ENCODE measurements at places on chromosomes 1 and 21. TPM values are rescaled to one million over a fixed set of nuclear protein-coding genes. Genes with fewer than 3 reads are reported as not detected.

CAMSAP2 gene
- 10.1 TPM for total RNA-seq

GSTM5 gene
- not detected for total RNA-seq

MMP23B gene
- 6.1 TPM for total RNA-seq

NID1 gene
- 0.08 TPM for total RNA-seq

GLUL gene
- total RNA-seq = 10.2 TPM

LMX1A gene
- total RNA-seq = not detected

OR2T6 gene
- total RNA-seq = not detected

TCEA3 gene
- total RNA-seq = 32.4 TPM

TCEANC2 gene
- total RNA-seq = 13.6 TPM

UQCRH gene
- 148 TPM for total RNA-seq

LRRIQ3 gene
- 2.0 TPM for total RNA-seq

RPE65 gene
- total RNA-seq = not detected

RIPPLY3 gene
- not detected for total RNA-seq

NHLH1 gene
- 0.38 TPM for total RNA-seq

KLF17 gene
- total RNA-seq = not detected

L1TD1 gene
- not detected for total RNA-seq

PGLYRP4 gene
- not detected for total RNA-seq

DEPDC1 gene
- total RNA-seq = not detected

TAL1 gene
- not detected for total RNA-seq

SPRR2F gene
- total RNA-seq = not detected

TTC22 gene
- total RNA-seq = 12.6 TPM

GLMP gene
- total RNA-seq = 23.3 TPM

C1orf87 gene
- not detected for total RNA-seq

PAPPA2 gene
- total RNA-seq = 0.47 TPM

PLA2G2A gene
- not detected for total RNA-seq

ANKRD35 gene
- total RNA-seq = not detected

RIMS3 gene
- total RNA-seq = 2.0 TPM

SLC30A1 gene
- 9.7 TPM for total RNA-seq

DISP3 gene
- total RNA-seq = 0.69 TPM

LCE1C gene
- total RNA-seq = not detected

PRDM16 gene
- total RNA-seq = not detected
